Prostate gland (tissue), 2 donors: ENCODE measurements at places on chromosomes 11 and 22.

DNA sequence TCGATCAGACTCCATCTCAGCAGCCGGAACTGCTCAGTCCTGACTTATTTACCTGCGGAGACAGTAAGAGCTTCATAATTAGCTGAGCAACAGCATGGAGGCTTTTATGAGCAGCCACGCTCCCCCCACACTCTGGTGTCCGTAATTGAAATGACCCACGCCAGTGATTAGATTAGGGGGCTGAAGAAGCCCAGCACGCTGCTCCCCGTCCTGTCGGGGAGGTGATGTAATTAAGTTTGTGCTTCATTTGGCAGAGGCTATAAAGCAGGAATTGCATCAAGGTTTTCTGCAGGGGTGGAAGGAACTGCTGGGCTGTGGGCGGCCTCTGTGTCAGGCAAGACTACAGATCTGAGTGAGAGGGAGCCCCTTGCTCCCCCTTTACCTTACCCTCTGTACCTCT is 22.8 kb upstream of the HTR3A start:
- no peaks in the 10 kb centered on the region for H3K27me3 ChIP-seq
- H3K4me1 ChIP-seq = no peaks in the 10 kb centered on the region
- no peaks in the 10 kb centered on the region for H3K36me3 ChIP-seq
- H3K27ac ChIP-seq = no peak overlapping the region

- peaks cover 16% of the 10 kb centered on the region for H3K36me3 ChIP-seq
- DNase-seq = no peak
- no peaks in the 10 kb centered on the region for H3K27me3 ChIP-seq
- H3K4me1 ChIP-seq = no peaks in the 10 kb centered on the region
- H3K4me3 ChIP-seq = no peak overlapping the region
- no peak overlapping the region for H3K27ac ChIP-seq
Measured at GRCh38 chr22:42627981-42628380, 12.4 kb downstream of the ATP5MGL start.

DNA sequence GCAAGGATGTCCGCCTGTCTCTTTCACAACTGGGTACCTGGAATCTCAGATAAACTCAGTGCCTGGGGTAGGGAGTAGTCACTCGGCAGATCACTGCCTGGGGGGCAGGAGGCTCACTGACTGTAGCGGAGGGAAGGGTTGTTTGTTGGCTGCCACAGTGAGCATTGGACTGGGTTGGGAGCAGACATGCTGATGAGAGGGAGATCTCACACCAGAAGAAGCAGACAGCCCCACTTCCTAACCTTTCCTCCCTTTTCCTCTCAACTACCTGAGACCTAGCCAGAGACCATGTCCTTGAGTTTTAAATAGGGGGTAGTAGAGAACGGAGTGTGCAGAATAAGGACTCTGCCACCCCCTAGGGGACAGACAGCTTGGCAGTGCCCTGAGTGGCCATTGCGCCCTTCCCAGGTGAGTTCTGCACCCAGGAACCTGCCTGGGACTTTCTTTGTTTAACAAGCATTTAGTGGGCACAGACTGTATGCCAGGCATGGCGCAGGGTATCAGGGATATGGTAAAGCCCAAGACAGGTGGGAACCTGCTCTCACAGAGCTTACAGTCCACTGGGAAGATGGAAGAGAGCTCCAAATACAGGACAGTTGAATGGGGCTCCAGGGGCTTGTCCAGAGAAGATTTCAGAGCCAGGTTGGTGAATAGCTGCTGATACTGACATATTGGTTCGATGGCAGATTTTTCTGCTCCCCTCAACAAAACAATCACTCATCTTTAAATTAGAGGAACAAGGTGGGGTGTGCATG is 115.7 kb upstream of the NNMT start:
- DNase-seq = peak; percentile 63
- no peaks in the 10 kb centered on the region for H3K36me3 ChIP-seq
- peak overlapping the region; percentile 99 for H3K27ac ChIP-seq
- peaks cover 54% of the 10 kb centered on the region for H3K4me1 ChIP-seq
- H3K4me3 ChIP-seq = peak overlapping the region; percentile 21

GRCh38 chr11:720017-720641 is 14.1 kb downstream of the EPS8L2 start:
- H3K27me3 ChIP-seq = no peaks in the 10 kb centered on the region
- H3K27ac ChIP-seq = no peak overlapping the region
- no peaks in the 10 kb centered on the region for H3K36me3 ChIP-seq
- no peaks in the 10 kb centered on the region for H3K4me1 ChIP-seq

- no peaks in the 10 kb centered on the region for H3K36me3 ChIP-seq
- DNase-seq = no peak
- no peak overlapping the region for H3K27ac ChIP-seq
- no peaks in the 10 kb centered on the region for H3K4me1 ChIP-seq
- H3K4me3 ChIP-seq = no peak overlapping the region
Measured at GRCh38 chr11:17986007-17986710, 26.7 kb downstream of the SERGEF start.

DNA sequence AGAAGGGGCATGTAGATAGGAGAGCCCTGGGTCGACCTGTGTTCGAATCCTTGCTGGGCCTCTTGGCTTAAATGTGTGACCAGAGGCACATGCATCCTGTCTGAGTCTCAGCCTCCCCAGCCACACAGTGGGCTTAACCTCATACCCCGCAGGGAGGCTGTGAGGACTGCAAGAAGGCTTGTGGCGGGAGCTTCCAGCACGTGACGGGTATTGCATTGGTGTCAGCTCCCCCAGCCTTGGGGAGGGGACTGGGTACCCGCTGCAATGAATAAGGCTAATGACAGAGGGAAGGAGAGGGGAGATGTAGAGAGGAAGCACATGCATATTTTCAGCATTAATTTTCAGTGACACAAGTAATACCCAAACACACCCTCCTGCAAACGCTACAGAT is 8.1 kb downstream of the RASD2 start:
- DNase-seq = no peak
- H3K4me1 ChIP-seq = no peaks in the 10 kb centered on the region
- no peaks in the 10 kb centered on the region for H3K27me3 ChIP-seq
- no peaks in the 10 kb centered on the region for H3K36me3 ChIP-seq
- no peak overlapping the region for H3K27ac ChIP-seq
- no peak overlapping the region for H3K4me3 ChIP-seq

DNA sequence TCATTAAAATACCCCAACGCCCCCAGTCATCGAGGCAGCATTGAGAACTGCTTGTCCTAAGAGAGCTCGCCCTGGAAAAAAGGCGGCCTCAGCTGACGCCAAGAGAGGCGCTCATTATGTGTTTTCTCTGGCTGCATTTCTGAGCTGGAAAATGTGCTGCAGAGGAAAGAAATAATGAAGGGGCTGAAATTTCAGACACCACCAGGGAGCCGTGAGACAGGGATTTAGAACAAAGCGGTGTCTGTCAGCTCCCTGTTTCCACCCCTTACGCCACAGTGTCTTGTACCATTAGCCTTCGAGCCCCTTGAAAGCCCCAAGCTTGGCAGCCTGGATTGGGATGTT is 14.4 kb downstream of the USH1C start:
- no peak for DNase-seq
- H3K36me3 ChIP-seq = no peaks in the 10 kb centered on the region
- H3K4me1 ChIP-seq = no peaks in the 10 kb centered on the region
- no peak overlapping the region for H3K27ac ChIP-seq
- H3K4me3 ChIP-seq = no peak overlapping the region
- H3K27me3 ChIP-seq = no peaks in the 10 kb centered on the region

- no peak for DNase-seq
- no peaks in the 10 kb centered on the region for H3K4me1 ChIP-seq
- H3K27ac ChIP-seq = no peak overlapping the region
- no peaks in the 10 kb centered on the region for H3K36me3 ChIP-seq
- no peaks in the 10 kb centered on the region for H3K27me3 ChIP-seq
- no peak overlapping the region for H3K4me3 ChIP-seq
Measured at GRCh38 chr11:60184824-60185511, 2.1 kb upstream of the MS4A6A start.
